ENCODE measurements at places on chromosomes 16 and 17. TPM values are rescaled to one million over a fixed set of nuclear protein-coding genes. Genes with fewer than 3 reads are reported as not detected.

The TP53TG3B gene
- not detected for polyA plus RNA-seq

The ZSCAN10 gene
- not detected for polyA plus RNA-seq

DNA sequence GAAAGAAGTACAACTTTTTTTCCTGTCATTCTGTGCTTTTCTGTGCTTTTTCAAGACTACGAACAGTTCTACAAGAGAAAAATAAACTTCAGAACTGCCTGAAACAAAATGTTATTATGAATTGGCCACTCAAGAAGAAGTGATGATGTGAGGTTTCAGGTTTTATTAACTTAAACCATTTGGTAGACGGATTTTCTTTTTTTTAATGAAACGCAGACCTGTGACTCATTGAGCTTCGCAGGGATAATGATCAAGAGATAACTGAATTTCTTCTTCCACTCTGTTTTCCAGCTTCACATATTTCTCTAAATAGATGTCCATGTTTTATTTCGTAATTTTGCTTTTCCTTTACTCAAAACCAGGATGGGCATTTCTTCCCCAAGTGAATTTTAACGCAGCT, 32.7 kb downstream of the AIPL1 start:
- DNase-seq, result peak; percentile 59

GRCh38 chr17:10651927-10652326, 5.2 kb downstream of the MYH3 start:
- no peak for DNase-seq

GRCh38 chr17:38587947-38588787, 17.6 kb downstream of the SRCIN1 start:
- no peak for DNase-seq
